ENCODE measurements at places on chromosomes 2 and 18.
A peak's percentile ranks its signal among the peaks of the same experiment; 100 is the strongest.

GRCh38 chr18:7021994-7022840, 95.4 kb downstream of the LAMA1 start:
- DNase-seq: peak; percentile 41

DNA sequence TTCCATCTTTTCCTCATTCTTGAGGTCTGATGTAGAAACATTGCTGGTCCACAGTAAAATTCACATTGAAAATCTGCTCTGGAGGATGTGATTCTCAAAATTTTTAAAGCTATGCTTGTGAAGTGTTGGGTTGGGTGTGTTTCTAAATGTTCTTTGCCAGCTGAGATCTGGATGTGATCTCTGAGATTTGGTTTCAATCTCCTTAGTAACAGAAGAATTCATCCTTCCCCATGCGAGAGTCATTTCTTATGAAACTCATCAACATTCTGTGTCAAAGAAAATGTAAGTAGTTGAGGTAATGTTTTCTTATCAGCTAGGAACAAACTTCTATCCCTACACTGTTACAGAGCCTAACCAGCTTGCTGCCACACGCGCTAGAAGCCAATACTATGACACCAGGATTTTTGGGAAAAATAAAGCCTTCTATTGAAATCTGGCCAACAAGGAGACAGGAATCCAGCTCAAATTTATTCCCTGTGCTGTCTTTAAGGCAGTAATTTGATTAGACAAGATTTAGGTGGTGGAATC, 134.9 kb downstream of the PTH2R start:
- no peak for DNase-seq

DNA sequence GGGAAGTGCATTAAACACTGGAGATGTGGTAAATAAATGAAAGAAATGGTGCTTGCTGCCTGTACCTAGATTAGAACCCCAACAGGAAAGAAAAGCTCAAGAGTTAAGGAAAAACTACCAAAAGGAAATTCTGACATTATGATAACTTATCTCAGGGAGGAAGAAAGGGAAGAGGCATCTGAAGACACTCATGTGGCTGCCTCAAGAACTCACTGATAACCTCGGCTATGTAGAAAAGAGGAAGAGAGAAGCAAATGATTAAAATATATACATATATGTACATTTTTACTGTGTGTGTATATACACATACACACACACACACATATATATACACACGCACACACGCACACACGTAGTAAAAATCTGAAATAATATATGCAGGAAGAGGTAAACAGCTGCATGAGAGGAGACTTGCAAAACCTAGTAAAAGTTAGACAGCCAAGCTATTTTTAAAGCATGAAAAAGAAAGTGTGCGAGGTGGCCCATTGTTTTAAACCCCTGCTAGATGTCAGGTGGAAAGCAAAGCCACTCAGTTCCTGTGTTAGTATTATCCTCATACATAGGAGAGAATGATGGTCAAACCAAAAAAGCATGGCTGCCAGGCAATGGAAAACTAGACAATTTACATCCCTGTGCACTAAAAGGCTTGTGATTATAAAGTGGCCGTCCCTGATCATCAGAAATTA, 483.0 kb upstream of the NRP2 start:
- DNase-seq: no peak

DNA sequence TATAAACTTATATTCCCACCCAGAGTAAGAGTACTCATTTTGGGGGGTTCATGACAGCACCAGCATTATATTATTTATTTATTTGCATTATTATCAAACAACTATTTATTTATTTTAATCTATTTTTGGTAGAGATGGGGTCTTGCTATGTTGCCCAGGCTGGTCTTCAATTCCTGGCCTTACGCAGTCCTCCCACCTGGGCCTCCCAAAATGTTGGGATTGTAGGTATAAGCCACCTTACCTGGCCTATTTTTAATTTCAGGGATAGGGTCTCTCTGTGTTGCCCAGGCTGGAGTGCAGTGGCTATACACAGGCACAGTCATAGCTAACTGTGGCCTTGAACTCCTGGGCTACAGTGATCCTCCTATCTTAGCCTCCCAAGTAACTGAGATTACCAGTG, 30.7 kb downstream of the GEMIN6 start:
- DNase-seq: no peak

- no peak for DNase-seq
Measured at GRCh38 chr18:37532917-37533316, 32.7 kb downstream of the CELF4 start.

DNA sequence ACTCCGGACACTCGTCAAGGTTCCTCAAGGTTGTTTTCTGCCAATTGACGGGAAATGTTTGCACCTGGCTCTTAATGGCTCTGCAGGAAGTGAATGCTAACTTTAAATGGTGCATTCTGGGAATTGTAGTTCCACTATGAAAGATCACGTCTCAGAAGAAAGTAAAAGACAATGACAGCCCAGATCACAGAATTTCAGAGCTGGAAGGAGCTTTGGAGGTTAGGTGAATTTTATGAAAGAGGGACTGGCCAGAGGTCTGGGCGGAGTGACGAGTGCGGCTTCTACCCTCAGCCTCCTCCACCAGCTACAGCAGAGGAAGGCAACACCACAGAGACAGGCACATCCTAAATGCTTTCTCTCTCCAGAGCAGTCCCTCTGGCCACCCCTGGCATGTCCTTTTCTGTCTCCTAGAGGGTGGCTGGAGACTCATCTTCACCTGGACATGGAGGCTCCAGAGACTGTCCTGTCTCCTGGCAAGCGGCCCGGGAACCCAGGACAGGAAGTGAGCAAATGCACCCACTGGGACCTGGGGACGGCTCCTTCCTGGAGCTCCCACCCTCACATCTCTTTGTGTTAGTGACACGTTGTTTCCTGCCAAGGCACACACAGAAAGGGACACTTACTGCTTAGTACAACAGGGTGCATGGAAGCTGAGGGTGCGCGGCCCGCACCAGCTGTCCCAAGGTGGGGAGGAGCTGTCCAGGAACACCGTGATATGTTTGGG, 19.4 kb downstream of the THAP4 start:
- DNase-seq: no peak

- DNase-seq: no peak
Measured at GRCh38 chr2:205998583-205998982, 87.4 kb downstream of the INO80D start.

DNA sequence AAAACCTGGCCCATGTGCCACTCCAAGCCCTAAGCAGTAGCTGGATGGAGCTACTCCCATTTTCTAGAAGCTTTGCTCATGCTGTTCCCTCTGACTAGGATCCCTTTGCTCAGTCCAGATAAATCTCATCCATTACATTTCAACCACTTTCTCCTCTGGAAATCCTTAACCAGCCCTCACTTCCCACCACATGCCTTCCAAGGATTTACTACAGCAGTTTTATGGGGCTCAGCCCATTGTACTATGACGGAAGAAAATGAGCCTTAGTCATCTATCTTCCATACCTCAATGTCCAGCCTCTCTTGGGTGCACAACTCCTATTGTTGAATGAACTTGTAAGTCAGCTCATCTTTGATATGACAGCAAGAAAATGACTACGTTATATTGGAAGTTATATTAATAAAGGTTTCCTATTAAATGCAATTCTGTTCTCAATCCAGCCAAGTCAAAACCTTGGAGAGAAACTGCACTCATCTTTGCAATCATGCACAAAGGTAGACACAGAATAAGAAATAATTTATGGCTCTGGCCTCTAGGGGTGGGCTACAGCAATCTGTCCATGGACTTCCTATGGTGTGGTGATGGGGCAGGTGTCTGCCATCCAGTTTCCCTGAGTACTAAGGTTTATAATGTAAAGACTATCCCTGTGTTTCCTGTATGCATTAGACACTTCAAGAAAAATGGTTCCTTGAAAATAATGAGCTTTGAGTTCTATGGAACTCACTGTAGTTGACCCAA, 3.4 kb downstream of the B4GALT6 start:
- no peak for DNase-seq

- no peak for DNase-seq
Measured at GRCh38 chr18:77042583-77042982, 90.0 kb downstream of the MBP start.

DNA sequence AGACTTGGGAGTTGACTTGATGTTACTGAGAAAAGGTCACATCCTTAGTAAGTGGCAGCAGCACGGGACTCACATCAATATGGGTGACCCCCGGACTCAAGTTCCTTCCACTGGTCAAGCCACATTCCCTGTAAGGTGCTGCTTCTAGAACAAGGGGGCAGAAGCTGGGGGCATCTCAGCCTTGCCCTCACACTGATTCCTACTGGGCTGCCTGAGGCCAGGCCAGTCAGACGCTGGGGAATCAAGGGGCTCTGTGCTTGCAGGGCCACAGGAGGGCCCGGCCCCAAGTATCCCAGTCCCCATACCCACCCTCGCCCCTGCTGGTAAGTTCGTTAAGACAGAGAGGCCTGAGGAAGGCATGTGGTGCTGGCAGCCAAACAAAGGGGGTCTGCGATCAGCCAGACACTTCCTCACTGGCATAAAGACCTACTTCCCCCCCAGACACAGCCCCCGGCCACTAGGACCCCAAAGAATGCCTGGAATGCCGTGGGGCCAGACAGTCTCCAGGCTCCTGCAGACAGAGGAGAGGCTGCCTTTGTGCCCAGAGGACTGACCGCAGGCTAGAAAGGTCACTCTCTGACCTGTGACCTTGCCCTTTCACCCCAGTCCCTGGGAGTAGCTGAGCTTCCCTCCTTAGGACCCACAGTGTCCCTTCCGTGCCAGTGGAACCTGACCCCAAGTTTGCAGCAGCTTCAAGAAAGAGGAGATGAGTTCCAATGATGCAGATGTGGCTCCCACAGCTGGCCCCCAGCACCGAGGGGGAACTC, 83.6 kb downstream of the HS1BP3 start:
- no peak for DNase-seq

DNA sequence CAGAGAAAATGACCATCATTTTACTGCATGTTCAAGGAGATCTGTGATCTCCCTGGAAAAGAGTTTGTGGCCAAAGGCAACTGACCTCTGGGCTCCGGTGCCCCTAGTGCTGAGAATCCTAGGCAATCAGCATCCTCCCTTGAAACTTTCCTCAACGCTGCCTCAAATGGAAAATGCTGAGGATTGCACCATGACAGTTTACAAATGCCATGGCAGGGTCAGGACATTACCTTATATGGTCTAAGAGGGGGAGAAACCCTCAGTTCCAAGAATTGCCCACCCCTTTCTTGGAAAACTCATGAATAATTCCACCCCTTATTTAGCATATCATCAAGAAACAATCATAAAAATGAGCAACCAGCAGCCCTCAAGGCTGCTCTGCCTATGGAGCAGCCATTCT, 48.3 kb downstream of the ALPK2 start:
- DNase-seq: peak; percentile 93

GRCh38 chr2:232632229-232632903, 1.0 kb upstream of the EFHD1 start:
- DNase-seq: no peak

DNA sequence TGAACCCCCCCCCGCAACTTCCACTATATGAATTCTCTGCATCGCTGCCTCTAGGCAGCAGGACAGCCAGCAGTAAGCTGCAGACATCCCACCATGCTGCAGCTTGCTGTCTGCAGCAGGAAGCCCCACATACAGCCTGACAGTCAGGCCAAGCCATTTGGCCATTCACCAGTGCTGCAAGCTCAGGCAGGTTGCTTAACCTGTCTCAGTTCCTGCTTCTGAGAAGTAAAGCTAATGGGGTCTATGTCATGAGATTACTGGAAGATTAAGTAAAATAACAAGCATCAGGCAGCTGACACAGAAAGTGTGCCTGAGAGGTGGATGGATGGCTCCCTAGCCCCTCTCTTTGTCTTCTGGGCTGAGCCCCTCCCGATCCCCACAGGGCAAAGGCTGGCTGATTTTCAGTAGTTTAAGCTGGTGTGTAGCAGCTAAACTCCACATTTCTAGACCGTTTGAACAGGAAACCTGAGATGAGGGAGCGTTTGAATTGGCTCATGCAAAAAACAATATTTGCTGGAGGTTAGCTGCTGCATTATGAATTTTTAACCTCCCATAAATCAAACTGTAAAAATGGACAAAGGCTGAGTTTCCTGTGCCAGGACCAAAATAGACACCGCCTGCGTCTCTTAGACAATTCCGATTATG, 193.8 kb upstream of the ARL4C start:
- DNase-seq: peak; percentile 45

GRCh38 chr2:68319398-68320117, at the start of gene CNRIP1:
Gene CNRIP1 (minus strand): TSS chr2:68319949. CDS start chr2:68319400, 549 bp downstream.
- DNase-seq: peak; percentile 79

DNA sequence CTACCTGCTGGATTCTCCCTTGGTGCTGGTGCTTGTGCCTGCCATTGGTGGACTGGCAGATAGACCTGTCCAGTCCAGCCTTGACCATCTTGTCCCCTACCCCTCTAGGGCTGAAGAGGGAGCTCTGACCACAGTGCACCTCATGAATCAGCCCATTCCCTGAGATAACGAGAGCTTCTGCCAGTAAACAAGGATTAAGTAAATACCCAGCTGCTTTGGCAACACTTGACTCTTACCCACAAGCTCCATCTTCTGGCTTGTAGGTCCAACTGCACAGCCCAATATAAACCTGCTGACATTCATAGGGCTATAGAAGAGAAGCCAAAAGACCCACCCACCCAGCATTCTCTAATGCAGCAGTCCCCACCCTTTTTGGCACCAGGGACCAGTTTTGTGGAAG, 186.4 kb downstream of the PIK3C3 start:
- DNase-seq: no peak

DNA sequence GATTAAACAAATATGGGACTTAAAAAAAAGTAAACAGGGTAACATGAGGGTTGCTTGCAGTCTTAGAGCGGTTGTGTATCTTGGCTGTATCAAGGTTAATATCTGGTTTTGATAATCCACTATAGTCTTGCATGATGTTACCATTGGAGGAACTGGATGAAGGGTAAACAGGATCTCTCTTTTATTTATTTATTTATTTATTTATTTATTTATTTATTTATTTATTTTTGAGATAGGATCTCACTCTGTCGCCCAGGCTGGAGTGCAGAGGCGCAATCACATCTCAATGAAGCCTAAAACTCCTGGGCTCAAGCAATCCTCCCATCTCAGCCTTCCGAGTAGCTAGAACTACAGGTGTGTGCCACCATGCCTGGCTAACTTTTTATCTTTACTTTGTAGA, 42.9 kb upstream of the FAM124B start:
- DNase-seq: no peak

- peak; percentile 19 for DNase-seq
Measured at GRCh38 chr2:42331569-42332284, 29.3 kb downstream of the COX7A2L start.

DNA sequence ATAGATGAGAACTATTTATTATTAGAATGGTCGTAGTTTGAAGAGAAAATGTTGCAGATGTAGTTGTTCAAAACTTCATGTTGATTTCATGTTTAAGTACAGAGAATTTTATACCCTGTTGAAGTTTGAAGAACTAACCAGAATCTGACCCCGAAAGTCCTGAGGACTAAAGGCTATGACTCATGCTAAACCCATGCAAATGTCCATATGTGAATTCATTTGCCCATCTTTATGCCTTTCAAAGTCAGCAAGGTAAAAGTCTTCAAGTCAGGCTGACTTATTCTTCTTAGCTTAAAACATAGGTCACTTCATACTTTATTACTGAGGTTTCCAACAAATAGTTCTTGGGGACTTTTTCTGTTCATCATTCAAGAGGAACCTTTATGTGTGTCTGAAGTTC, 185.5 kb downstream of the CCDC85A start:
- DNase-seq: peak; percentile 39

- peak; percentile 8 for DNase-seq
Measured at GRCh38 chr18:9283791-9284190, 50.8 kb upstream of the TWSG1 start.

All from fibroblast of skin of right quadriceps (primary cell).